Effector memory CD4-positive, alpha-beta T cell (primary cell): ENCODE measurements at places on chromosomes 12 and 14.

DNA sequence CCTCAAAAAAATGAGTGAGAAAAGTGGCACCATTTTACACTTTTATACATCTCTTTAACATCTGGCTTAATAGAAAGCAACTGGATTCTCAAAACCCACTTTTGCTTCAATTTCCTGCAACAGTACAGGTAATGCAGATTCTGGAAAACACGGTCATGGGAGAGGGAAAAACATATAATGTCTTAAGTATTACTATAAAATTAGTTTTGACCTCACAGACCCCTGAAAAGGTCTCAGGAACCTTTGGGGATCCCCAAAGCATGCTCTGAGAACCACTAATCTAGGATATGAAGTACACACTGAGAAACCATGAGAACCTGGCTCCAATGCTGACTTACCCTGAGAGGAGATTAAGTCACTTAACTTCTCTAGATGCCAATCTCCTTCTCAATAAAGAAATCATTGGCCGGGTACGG is 64.7 kb downstream of the PPP2R5E start:
- no peak for DNase-seq

DNA sequence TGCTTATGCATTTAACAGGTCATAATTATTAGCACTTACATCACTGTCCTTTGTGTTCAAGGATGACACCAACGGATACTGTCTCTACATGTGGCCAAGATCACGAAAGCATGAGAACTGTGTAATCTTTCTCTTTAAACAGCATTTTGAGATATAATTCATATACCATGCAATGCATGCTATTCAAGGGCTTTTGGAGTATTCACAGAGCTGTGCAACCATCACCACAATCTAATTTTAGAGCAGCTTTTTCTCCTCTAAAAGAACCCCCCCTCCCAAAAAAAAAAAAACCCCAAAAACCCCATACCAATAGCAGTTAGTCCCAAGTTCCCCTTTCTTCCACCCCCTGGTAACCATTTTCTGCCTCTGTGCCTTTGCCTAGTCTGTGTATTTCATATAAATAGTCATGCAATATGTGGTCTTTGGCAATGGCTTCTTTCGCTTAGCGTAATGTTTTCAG is 60.6 kb downstream of the SPRING1 start:
- no peak for DNase-seq

DNA sequence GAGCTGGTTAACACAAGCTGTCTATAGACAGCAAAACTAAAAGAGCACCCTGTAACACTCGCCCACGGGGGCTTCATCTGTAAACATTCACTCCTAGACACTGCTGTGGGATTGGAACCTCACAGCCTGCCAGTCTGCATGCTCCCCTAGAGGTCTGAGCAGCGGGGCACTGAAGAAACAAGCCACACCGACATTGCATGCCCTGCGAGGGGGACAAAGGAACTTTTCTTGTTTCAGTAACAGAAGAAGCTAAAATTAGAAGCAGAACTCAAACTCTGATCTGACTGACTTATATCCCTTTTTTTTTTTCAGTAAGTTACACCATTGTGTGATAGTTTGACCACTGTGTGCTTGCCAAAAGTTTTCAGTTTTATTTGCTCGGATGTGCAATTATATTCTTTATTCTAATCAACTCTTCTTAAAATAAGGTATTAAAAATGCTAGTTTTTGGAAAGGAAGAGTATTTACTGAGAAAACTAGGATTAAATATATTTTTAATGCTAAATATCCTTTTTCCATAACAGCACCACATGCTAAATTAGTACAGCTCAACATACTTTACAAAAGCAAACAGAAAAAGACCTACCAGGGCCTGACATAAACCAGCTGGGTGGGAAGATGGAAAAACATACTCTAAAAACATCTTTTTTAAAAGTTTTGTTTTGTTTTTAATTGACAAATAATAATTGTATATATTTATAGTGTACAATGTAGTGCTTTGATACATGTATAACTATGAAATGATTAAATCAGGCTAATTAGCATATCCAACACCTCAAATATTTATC is 100.2 kb downstream of the EPS8 start:
- DNase-seq = no peak

DNA sequence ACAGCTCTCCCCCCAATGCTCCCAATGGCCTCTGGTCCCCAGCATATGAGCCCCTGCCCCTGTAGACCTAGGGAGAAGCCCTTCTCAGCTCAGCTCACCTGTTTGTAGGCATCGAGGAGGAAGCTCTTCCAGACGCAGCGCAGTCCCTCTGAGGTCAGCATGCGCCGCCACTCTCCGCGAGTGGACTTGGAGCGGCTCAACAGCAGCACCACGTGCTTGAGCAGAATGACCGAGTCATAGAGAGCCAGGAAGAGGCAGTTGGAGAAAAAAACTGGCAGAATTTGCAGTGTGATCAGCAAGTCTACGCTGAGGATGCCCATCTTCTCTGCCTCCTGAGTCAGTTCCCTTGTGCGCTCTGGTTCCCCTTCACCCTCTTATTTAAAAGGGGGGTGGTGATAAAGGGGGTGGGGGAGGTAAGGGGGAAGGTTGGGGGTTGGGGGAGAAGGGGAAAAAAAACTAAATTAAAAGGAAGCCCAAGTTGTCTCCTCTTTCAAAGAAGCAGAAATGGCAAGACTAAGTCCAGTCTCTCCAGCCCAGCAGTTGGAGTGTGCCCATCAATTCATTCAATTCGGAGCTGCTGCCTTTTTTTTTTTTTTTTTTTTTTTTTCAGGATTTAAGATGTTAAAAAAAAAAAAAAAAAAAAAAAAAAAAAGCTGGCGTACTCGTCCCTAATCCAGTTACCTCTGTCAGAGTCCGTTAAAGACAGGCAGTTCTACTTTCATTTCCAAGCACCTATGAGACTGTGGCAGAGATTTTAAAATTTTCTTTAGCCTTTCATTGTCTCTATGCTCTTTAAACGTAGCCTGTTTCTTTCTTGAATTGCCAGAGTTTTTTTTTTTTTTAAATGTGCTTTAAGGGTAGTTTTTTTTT is at the start of gene DIO2:
Gene DIO2 (minus strand): TSS at position 352 of the 870 bp plus-strand sequence. CDS start 32 bp downstream, at position 320.
- no peak for DNase-seq

- DNase-seq = no peak
Measured at GRCh38 chr12:26378711-26379110, 183.3 kb downstream of the SSPN start.

GRCh38 chr14:38116895-38117294 is 90.8 kb upstream of the SSTR1 start:
- DNase-seq = no peak

GRCh38 chr12:66456612-66457011 is 154.3 kb downstream of the HELB start:
- no peak for DNase-seq

GRCh38 chr12:91613223-91613779 is 430.7 kb upstream of the DCN start:
- DNase-seq = no peak

DNA sequence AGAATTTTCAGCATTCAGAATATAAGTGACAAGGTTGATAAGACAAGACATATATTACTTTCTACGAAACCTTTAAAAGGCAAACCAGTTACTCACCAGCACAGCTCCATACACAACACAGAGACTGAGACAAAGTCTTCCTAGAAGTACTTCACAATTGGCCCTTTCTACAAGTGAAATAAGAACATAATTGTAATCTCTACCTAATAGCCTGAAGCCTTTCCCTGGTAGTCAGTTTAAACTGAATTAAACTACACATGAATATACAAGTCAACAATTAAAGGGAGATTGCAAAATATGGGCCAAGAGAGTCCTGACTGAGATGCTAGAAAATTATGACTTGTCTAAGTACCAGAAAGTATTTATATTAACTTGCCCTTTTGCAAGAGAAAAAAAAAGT is 95.9 kb downstream of the PUS7L start:
- no peak for DNase-seq

DNA sequence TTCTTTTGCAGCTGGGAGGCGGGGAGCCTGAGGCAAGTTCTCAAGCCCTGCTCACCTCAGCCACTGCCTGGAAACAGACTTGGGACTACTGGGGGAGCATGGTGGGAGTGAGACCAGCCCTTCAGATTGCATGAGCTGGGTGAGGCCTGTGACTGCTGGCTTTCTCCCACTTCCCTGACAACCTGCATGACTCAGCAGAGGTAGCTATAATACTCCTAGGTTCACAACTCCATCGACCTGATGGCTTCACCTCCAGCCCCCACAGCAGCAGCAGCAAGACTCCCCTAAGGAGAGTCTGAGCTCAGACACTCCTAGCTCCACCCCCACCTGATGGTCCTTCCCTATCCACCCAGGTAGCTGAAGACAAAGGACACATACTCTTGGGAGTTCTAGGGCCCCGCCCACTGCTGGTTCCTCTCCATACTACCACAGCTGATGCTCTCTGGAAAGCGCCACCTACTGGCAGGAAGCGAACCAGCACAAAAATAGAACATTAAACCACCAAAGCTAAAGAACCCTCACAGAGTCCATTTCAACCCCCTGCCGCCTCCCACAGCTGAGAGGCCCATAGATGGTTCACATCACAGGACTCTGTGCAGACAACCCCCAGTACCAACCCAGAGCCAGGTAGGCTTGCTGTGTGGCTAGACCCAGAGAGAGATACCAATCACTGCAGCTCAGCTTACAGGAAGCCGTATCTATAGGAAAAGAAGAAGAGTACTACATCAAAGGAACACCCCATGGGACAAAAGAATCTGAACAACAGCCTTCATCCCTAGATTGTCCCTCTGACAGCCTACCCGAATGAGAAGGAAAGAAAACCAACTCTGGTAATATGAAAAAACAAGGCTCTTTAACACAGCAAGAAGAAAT is 68.7 kb downstream of the RPAP3 start:
- DNase-seq = no peak

DNA sequence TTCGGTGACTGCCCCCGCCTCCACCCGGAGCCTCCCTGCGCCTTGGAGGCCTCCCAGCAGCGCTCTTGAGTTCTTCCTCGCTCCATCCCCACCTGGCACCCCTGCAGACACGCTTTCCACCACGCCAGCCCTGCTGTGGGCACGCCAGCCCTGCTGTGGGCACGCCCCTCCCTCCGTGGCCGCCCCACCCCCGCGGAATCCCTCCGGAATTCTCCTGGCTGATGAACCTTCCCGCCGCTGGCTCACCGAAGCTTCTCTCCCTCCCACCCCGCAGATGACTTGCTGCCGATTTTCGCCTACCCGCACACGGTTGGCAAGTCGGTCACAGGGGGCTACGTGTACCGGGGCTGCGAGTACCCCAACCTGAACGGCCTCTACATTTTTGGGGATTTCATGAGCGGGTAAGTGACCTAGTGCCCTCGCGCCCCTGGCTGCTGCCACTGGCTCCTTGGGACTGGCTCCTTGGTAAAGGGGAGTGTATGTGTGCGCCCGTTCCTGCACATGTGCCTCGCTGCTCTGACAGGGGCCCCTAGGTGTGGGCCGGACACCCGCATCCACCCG is 15.2 kb downstream of the HHIPL1 start:
- no peak for DNase-seq

DNA sequence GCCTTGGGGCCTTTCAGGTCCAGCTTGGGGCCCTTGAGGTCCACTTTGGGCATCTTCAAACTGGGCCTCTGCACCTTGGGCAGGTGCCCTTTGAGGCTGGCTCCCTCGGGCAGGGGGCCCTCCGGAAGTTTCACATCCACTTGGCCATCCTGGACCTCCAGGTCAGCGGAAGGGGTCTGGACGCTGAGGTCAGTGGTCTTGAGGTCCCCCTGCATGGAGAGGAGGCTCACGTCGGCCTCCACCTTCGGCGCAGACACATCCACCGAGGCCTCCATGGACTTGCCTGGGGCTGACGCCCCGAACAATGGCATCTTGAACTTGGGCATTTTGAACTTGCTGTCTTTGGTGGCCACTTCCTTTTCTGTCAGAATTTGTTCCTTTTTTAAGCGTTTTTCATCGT is 25.1 kb downstream of the AHNAK2 start:
- no peak for DNase-seq

DNA sequence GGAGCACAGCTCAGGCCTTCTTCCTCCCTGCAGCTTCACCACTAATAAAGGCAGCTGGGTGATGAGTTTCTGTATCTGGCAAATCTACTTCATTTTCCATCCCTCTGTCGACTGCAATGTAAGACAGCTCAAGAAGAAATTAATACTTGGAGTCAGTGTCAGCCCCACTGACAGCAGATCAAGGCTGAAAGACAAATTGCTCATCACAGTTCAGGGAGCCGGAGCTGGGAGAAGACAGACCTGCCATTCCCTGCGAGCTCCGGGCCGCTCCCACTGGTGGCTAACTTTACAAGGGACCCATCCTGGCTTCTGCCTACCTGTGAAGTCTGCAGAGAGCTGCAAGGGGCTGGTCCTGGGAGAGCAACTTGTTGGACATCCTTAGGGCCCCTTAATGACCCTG is 49.8 kb downstream of the CCDC60 start:
- no peak for DNase-seq

- DNase-seq = no peak
Measured at GRCh38 chr12:32777691-32778175, 22.0 kb upstream of the YARS2 start.

DNA sequence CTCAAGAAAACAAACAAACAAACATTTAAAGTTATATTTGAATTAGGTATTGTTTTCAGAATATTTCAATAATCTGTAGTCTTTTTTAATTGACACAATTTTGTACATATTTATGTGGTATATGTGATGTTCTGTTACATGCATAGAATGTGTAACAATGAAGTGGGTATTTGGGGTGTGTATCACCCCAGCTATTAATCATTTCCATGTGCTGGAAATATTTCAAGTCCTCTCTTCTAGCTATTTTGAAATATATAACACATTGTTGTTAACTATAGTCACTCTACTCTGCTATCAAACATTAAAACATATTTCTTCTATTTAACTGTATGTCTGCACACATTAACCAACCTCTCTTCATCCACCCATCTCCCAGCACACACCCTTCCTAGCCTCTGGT is 32.0 kb upstream of the SIX1 start:
- no peak for DNase-seq

DNA sequence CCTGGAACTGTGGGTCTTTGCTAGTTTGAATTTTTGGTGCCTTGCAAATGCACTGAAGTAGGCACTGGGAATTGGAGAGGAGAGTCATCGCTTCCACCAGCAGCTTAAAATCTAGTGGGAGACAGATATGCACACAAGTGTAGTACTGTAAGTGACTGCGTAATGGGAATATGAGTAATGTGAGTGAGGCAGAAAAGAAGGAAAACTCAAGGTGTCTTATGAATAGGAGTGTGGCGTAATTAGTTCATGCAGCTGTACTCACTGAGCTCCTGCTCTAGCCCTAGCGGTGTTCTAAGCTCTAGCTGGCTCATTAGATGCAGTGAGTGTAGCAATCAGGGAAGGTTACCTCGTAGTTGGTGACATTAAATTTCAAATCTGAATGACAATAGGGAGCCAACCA is 2.8 kb downstream of the TCP11L2 start:
- DNase-seq = no peak

GRCh38 chr14:93917141-93917540 is 10.0 kb upstream of the FAM181A start:
- no peak for DNase-seq

- DNase-seq = no peak
Measured at GRCh38 chr14:76729258-76729657, 32.0 kb upstream of the VASH1 start.
